ENCODE measurements at places on chromosomes 11 and 22. TPM values are rescaled to one million over a fixed set of nuclear protein-coding genes. Genes with fewer than 3 reads are reported as not detected.
A peak's percentile ranks its signal among the peaks of the same experiment; 100 is the strongest.

Gene C11orf87
- total RNA-seq, result 0.09 TPM

Gene MRGPRF
- total RNA-seq, result 16.8 TPM

Gene PRDM11
- 35.1 TPM for total RNA-seq

Gene MB
- 1.5 TPM for total RNA-seq

Gene C1QTNF5
- 28.6 TPM for total RNA-seq

Gene E2F8
- total RNA-seq, result 1.9 TPM

Gene DGAT2
- total RNA-seq, result 11.1 TPM

Gene TIMP3
- total RNA-seq, result 547 TPM

Gene LUZP2
- 8.8 TPM for total RNA-seq

Gene SLC17A6
- not detected for total RNA-seq

Gene CD3D
- total RNA-seq, result 3.8 TPM

Gene C11orf65
- total RNA-seq, result 0.49 TPM

Gene DUSP8
- 17.0 TPM for total RNA-seq

Gene OR2AG2
- 0.18 TPM for total RNA-seq

DNA sequence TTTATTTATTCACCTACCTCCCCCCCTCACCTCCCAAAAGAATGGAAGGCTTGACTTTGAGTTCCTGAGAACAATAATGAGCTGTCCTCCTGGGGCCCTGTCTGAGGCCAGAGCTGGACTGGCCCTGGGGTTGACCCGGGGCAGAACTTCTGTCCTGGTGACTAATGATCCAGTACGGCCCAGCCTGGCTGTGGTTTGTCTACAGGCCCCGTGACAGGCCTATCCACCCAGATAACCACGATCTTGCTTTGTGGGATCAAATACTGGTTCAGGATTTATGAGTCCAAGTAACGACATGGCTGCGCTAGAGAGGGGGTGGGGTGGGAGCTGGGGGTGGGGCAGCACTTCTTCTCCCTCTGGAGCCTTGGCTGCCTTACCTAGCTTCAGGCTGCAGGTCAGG lies 81.5 kb downstream of the WT1 start:
- DNase-seq, result no peak

- DNase-seq, result peak; percentile 50
These were observed 11.8 kb downstream of the SOX10 start for GRCh38 chr22:37972527-37972926.

- peak; percentile 8 for DNase-seq
These were observed 12.4 kb upstream of the SLC39A13 start for GRCh38 chr11:47396049-47396320.

DNA sequence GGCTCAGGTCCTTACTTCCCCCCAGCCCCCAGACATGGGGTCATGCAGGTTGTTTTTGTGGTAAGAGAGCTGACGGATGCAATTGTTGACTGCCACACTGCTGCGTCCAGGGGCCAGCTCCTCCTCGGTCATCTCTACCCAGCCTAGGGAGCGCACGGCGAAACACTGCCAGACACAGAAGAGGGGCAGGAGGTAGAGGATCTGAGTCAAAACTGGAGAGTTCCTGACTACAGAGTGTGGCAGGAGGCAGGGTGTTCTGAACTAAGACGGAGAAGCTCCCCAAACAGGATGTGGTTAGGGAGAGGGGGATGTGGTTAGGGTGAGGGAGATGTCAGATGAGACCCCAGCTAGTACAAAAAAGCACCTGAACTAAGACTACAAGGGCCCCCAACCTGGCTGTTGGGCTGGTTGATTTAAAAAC lies 12.3 kb downstream of the SMPD1 start:
- DNase-seq, result no peak

- DNase-seq, result peak; percentile 71
These were observed 859 bp upstream of the KRTAP5-5 start for GRCh38 chr11:1628506-1629325.

- DNase-seq, result no peak
These were observed 110.9 kb downstream of the RASSF10 start for GRCh38 chr11:13119941-13120520.

- DNase-seq, result no peak
These were observed 107.7 kb upstream of the CLMP start for GRCh38 chr11:123302751-123303195.

DNA sequence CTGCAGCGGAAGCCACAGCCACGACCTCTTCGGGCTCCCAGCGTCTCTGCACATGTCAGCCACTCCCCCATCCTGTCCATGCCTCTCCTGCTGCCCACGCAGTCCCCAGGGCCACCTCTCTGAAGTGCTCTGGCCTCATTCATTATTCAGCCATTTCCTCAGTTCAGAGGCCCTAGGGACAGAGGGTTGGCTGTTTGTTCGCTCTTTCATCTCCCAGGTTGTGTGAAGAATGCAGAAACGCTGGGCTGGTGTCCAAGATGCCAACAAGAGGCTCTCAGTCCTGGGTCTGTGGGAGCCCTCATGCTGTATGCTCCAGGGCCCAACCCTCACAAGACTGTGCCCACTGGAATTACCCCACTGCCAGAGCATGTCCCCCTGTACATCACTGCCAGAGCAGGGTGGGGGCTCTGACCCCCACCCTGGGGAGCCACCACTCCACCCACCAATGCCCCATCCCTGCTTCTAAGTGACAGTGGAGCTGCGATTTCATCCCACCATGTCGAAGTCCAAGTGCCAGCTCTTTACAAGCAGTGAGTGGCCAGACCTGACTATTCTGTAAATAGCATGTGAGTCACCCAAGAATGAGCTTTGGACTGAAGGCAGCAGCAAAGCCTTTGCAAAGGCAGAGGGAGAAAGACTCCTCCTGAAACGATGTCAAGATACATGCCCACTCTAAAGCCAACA lies 209.6 kb downstream of the BUD13 start:
- peak; percentile 74 for DNase-seq

DNA sequence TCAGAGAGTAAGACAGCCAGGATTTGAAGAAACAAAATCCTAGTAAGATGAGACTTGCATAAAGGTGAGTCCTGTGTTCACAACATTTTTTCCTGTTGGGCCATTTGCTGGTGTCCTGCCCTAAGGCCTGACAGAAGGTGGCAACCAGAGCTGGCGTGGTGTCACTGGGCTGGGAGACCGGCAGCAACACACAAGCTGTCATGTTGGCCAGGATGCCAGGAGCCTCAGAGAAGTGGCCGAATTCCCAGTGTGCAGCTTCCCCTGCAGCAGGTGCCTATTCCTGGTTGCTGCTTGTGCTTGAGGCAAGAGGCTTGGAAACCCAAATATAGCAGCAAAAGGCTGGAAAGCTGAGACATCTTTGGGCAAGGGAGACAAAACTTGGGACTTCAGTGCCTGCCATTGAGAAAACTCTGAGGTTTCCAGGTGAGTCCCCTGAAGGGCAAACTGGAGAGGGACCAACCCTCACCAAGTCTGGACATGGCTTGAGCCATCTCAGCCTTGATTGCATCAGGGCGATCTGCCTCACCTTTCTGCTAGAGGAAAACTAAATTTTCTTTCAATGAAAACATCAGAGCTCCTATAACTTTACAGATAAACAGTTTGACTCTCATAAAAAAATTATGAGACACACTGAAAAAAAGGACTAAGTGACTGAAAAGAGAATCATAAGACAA lies 25.9 kb downstream of the ALG12 start:
- no peak for DNase-seq

DNA sequence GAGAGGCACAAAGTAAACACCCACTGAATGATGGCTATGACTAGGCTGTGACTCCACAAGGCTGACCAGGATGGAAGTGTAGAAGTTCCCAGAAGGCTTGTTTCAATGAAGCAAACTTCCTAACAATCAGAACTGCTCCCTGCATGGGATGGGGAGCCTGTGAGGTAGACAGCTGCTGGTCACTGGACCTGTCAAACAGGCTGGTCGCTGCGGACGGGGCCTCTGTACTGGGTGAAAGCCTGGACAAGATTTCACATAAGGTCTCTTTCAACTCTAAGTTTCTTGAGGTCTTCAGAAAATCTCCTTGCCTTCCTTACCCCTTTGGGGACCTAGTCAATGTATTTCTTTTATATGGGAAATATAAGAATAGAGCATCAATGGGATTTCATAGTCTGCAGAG lies 438.2 kb downstream of the BUD13 start:
- DNase-seq, result no peak

GRCh38 chr11:131886201-131886600 lies 515.8 kb downstream of the NTM start:
- DNase-seq, result no peak

DNA sequence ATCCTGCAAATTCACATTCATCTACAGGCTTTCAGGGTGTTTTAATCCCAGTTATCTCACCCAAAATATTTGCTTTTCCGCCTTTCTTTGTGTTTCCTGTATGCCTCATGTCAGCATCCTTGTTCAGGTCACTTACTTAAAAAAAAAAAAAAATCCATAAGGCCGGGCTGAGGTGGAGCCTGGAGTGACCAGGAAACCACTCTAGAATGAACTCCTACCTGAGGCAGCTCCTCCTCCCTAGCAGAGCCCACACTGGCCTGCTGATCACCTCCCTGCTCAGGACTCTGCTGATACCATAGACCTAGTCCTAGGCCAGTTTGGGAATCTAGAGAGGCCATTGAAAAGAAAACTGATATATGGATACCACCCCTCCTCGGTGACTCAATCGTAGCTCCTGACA lies 8.7 kb upstream of the DGAT2 start:
- DNase-seq, result no peak

GRCh38 chr11:89487016-89487415 lies 4.2 kb downstream of the NOX4 start:
- no peak for DNase-seq

- DNase-seq, result peak; percentile 30
These were observed 214.0 kb upstream of the SYN3 start for GRCh38 chr22:33272180-33272579.

DNA sequence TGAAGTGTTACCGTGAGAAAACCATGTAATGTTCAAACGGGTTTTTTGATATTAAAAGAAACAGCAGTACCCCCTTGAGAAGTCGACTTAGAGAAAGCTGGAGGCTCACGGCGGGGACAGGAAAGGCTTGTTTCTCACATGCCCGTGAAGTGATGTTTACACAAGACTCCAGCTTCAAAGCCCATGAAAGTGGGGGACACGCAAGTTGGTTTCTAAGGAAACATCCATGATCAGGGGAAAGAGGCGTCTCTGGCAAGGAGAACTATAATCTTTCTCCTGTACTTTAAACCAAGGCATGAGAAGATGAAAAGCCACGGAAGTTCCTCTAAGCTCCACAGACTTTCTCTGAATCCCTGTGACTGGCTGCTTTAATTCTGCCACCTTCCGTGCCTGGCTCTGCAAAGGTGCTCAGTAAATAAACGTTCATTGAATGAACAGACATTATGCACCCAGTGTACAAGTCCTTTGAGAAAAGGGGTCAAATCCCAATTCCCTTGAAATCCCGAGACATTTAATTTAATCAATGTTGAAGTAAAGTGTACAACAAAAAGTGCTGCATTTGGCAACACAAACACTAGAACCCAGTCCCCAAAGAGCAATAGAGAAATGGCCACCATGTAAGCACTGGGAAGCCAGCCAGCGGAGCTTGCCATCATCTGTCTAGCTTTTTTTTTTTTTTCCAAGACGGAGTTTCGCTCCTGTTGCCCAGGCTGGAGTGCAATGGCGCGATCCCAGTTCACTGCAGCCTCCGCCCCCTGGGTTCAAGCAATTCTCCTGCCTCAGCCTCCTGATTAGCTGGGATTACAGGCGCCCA lies 58.7 kb downstream of the AHNAK start:
- peak; percentile 92 for DNase-seq

DNA sequence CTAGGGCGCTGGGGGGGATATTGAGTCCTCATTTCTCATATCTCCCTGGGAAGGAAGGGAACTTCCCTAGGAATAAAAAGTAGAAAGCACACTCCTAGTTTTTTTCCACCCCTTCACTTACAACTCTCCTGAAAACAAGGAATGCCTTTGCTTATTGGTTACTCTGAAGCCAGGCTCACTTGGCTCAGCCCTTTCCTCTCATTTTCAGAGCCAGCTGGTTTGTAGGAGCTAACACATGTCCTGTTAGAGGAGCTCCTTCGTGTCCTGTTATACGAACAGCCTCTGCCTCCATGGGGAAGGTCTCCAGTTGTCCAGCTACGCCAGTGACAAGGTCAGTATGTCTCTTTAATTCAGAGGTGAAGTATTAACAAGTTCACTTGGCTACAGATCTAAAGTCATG lies 17.6 kb downstream of the ALKBH8 start:
- DNase-seq, result peak; percentile 39

GRCh38 chr11:100957499-100957898 lies 172.1 kb downstream of the PGR start:
- DNase-seq, result no peak

GRCh38 chr22:48098243-48098920 lies 1335.9 kb downstream of the TBC1D22A start:
- no peak for DNase-seq

- DNase-seq, result no peak
These were observed 22.3 kb downstream of the PPARA start for GRCh38 chr22:46172522-46173110.

GRCh38 chr11:33039274-33040032 lies at the start of gene TCP11L1:
Gene TCP11L1, plus strand, starts transcription at chr11:33039572. Its CDS starts 4,202 bp downstream, at chr11:33043774.
- DNase-seq, result peak; percentile 98

DNA sequence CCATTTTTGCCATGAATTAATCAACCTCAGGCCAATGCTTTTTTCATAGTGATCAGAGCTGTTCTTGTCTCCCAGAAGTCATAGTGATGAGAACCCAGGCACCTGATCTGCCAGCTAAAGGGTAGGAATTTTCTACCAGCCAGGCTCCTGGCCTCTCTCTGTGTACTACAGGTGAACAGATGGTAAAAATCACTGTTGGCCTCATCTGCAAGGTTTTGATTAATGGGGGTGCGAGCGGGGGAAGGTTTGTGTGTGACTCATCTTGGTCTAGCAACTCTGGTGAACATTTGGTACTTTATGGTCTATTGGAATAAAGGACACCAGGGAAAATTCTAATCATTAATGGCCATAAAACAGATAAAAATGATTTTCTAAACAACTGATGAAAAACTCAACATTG lies 14.4 kb upstream of the APOL4 start:
- DNase-seq, result no peak

- no peak for DNase-seq
These were observed 10.9 kb downstream of the LTO1 start for GRCh38 chr11:69664103-69664775.

DNA sequence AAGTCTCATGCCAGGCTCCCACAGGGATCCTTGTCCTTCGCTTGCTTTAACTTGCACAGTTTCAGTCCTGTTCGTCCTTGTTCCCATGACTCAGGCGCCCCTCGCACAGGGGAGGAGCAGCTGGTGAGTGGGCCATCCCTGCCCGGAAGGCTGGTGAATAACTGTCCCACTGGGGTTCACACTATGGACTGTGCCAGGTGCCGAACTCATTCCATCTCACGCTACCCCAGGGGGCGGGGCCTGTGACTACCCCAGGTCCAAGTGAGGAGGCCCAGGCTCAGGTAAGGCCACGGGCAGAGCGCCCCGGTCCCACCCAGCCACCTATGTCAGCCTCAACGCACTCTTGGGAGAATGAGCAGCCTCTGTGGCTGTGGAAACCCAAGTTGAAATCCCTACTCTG lies 7.2 kb upstream of the CARD10 start:
- DNase-seq, result no peak

GRCh38 chr11:65968600-65969482 lies 7.3 kb downstream of the SART1 start:
- no peak for DNase-seq

DNA sequence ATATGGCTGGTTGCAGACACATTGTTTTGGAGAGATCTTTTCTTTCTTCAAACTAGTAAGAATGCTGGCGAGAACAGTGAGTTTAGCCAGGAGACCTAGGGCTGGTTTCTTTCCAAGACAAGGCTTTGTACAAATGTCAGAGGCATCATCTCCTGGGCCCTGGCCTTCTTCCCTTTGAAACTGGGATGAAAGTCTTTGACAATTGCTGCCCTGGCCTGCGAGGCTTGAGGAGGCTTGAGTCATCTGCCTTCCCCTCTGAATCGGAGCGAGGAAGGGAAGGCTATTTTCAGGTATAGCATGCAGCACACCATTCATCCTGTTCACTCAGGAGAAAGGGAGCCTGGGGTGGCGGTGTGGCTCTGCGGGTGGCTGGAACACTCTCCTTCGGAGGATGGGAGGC lies 21.5 kb upstream of the PARVG start:
- no peak for DNase-seq
